ENCODE measurements at places on chromosomes 2 and 18.
A peak's percentile ranks its signal among the peaks of the same experiment; 100 is the strongest.

- DNase-seq, result no peak
These were observed 1.4 kb downstream of the ARL4C start for GRCh38 chr2:234495251-234496054.

DNA sequence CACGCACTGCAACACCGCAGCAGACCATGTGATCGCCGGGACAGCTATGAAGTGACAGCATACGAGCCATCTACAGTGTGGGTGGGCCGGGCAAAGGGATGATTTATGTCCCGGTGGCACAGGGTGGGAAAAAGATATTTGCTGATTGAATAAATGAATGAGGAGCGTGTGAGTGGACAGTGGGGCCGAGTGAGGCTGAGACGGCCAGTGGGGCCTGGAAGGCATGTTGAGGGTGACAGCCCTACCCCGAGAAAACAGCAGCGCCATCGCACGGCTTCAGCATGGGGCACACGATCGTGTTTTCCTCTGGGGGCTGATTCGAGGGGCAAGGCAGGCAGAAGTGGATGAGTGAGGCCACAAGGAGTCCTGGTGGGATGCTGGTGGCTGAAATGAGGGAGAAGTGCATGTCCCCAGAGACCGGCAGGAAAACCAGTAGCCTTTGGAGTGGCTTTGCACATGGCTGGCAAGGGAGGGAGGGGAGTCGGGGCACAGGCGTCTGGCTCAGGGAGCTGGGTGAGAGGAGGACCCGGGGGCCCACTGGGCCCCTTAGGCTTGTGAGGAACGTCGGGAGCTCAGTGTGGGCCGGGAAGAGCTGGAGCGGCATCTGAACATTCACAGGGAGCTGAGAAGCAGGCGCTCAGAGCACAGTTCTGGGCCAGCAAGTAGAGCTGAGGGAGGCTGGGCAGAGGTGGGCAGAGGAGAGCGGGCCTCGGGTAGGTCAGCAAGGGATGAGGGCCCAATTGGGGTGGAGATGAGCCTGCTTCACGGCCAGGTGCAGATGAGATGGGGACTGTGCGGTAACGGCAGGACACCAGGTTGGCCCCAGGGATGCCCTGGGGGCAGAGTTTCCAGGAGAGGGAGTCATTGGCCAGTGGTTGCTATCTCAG is 32.1 kb upstream of the MAL start:
- DNase-seq, result no peak

DNA sequence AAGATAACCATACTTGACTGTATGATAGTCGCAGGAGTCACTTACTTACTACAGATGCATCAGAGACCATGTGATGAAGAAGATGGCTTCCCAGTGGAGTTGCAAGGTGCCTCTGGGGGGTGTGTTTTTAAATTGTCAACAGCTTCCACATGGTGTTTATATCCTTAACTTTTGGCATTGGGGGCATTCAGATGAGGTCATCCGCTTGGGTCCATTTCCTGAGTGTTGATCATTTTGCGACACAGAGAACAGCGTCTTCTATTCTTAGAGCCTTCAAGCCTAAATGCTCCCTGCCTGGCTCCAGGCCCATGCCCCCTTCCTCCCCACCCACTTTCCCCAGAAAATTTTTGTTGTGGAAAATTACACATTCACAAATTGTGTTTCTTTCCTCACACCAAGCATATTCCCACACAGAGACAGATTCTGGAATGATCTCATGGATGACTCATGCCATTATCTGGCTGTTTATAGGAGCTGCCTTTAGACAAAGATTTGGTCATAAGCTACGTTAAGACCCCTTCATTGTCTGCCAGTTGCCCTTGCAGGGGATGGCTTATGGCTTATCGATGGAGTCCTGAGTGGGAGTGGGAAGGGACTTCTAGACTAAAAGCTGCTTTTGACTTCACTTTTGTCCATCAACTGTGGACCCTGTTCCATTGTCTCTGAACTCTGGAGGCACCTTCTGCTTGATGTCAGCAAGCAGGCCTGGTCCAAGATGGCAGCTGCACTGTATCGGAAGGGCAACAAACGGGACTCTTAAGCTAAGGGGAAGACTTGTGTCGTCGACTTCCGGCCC is 91.8 kb downstream of the CABLES1 start:
- no peak for DNase-seq

DNA sequence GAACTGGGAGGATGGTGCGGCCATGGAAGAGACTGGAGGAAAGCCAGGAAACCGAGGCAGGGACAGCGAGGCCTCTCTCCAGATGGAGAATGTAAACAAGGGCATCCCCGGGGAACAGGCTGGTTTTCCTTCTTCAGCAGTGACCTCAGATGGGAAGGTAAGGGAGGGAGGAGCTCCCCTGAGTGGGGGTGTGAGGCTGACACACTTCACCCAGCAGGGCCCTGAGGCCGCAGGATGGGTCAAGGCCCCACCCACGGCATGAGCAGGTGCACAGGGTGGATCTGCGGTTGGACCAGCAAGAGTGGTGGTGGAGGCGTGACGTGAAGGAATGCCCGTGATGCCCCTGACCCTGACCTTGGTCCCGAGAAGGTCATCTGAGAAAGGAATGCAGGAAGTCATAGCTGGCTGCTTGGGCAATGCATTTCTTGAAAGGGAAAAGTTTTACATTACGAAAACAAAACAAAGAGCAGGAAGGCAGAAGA is 48.1 kb downstream of the ADCY3 start:
- no peak for DNase-seq

- no peak for DNase-seq
These were observed 849.9 kb downstream of the DCDC2C start for GRCh38 chr2:4553241-4553640.

DNA sequence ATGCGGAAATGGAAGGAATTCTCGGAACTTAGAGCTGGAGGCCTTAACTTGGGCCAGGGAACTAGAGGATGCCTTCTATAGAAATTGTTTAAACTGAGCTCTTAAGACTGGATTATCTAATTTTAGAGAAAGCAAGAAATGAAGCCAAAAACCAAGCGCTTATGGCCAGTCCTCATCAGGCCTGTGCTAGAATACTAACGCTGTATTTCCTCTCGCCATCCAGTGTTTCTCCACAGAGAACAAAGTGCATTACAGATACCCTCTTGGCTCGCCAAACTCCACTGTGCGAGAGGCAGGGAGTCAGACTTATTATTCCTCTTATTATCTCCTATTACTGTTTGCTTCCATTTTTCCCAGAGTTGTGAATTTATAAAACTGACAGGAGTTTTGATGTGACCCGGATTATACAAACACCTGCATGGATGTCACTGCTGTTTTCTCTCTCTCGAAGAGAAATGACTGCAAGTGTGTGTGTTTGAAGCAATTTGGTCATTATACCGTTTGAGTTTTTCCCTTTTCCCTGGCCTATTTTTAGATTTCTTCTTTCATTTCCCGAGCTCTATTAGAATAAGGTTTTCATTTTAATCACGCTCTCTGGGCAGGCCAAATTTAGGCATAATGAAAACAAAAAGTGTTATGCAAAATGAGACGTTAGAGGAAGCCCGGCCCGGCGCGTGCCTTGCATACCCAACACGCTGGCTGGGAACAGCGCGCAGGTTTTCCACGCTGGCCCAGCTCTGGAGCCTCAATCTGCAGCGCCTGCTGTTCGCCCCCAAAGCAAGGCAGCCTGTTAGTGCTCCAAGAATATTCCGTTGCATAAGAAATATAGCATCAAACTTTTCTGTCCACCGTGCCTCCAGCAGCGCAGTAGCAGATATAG is 103.3 kb downstream of the ALK start:
- no peak for DNase-seq

GRCh38 chr2:121828281-121828731 is 72.9 kb downstream of the TSN start:
- DNase-seq, result no peak

DNA sequence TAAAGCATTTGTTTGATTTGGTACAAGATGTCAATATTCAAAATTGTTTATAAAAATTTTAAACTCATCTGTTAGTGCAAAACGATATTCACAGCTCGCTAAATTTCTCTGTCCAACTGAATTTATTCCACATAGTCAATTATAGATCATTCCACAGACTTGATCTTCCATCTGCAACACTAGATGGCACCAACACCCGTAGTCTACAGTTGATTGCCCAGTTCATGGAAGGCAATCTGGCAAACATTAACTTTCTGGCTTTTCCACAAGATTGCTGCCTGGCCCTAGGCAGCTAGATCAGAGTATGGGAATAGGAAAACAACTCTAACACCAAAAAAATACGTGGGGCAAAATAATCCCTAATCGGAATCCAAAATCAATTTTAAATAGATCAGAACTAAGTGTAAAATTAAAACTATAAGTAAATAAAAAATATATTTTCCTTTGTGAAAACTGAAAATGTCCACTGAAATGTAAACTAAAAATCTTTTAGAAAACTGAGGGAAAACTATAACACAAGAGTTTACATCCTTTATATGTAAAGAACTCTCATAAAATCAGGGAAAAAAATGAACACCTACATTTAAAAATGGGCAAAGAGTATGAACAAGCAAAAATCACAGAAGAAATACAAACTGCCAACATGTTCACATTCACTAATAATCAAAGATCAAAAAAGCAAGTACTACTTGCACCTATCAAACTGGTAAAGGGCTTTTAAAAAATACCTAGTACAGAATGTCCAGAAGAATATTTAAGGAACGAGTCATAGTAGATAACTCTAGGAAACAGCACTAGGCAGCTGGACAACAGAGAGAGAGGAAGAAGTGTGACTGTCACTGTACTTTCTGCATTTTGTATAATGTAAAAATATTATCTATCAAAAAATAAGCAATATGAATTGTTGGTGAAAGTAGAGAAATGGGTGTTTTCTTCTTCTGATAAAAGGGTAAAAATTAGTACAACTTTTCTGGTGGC is 35.0 kb downstream of the RTN4 start:
- DNase-seq, result peak; percentile 65

DNA sequence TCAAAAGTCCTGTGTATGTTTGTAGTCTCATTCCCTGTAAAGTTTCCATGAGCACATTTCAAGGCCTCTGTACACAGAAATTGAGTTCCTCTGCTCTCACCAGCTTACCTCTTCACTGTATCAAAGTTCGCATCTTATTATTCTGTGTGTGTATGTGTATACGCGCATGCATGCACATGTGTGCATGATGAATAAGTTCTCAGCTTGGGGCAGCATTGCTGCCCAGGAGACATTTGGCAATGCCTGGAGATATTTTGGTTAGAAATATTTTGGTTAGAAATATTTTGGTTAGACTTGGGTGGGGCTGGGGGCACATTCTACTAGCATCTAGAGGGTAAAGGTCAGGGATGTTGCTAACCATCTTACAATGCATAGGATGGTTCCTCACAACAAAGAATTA is 23.4 kb downstream of the TCF7L1 start:
- DNase-seq, result no peak

GRCh38 chr2:161243312-161243711 is 64.9 kb upstream of the PSMD14 start:
- peak; percentile 69 for DNase-seq

- DNase-seq, result no peak
These were observed 63.4 kb upstream of the L3MBTL4 start for GRCh38 chr18:6478121-6478520.

DNA sequence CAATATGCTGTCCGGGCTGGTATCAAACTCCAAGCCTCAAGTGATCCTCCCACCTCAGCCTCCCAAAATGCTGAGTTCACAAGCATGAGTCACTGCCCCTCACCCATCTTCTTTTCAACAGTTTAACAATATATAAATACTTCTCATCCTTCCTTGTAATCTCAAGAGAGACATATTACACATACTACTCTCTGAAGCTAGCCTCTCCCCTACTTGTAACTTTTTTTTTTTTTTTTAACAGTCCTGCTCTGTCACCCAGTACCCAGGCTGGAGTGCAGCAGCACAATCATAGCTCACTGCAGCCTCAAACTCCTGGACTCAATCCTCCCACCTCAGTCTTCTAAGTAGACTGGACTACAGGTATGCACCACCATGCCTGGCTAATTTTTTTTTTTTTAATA is 5.7 kb downstream of the GFPT1 start:
- DNase-seq, result no peak

GRCh38 chr2:201419057-201419635 is 32.1 kb downstream of the TRAK2 start:
- DNase-seq, result no peak

DNA sequence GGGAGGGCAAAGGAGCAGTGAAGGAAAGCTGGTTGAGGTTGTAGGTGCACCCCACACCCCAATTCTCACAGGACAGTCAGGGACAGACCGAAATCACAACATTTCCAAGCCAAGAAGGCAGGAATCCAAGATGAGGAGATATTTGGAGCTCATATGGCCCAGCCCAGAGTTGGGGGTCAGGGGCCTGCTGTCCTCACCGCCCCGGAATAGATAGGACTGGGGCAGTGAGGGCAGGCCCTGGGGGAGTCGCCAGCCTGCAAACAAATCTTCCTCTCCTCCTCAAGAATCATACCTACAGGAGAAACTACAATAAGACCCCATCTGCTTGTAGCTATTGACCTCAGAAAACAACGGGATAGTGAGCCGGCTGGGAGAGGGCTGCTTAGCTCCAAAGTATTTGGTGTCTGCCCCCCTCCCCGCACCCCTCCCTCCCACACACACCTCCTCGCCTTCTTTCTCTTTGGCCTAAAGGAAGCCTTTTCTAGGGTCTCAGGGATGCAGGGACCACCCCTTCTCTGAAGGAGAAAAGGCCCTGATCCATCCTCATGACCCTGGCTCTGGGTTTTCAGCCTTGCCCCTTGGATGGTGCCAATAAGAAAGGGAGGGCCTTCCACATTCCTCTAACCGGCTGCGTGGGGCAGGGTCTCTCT is 3.8 kb downstream of the EN1 start:
- no peak for DNase-seq

DNA sequence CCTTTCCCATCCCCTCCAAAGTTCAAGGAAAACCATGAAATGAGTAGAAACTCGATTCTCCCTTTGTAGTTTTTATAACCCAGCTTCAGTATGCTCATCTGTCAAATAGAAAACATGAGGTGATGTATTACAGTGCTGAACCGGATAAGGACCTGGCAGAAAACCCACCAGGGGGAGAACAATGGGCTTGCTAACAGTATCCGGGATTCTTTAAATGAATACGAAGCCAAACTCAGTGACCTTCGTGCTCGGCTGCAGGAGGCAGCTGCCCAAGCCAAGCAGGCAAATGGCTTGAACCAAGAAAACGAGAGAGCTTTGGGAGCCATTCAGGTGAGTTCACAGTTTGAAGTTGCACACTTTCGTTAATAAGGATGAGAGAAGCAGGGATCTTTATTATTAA is 113.6 kb upstream of the TTC39C start:
- DNase-seq, result peak; percentile 40

GRCh38 chr2:240133401-240133800 is 2.7 kb downstream of the COPS9 start:
- DNase-seq, result no peak

- no peak for DNase-seq
These were observed 37.6 kb downstream of the TMEM178A start for GRCh38 chr2:39703181-39703872.

- DNase-seq, result no peak
These were observed 106.9 kb downstream of the GFPT1 start for GRCh38 chr2:69279931-69280681.

DNA sequence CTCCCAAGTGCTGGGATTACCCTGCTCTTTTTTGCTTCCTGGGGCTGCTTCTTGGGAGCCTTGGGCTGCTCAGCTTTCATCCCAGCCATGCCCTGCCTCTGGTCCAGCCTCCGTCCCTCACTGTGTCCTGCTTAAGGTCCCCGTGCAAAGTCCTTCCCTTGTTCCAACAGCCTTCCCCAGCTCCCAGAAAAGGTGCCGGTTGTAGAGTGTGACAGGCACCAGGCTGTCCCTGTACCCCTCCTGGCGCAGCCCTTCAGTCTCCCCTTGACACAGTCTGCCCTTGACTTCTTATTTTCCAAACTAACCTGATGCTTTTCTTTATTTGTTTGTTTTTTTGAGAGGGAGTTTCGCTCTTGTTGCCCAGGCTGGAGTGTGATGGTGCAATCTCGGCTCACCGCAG is 20.1 kb upstream of the ALPI start:
- no peak for DNase-seq
